Endothelial cell (in vitro differentiated cells): ENCODE measurements at places on chromosomes 5 and 9. TPM values are rescaled to one million over a fixed set of nuclear protein-coding genes. Genes with fewer than 3 reads are reported as not detected.
A peak's percentile ranks its signal among the peaks of the same experiment; 100 is the strongest.

The PCDH1 gene
- total RNA-seq, result 140 TPM

The CENPH gene
- 13.1 TPM for total RNA-seq

The PDE6A gene
- not detected for total RNA-seq

DNA sequence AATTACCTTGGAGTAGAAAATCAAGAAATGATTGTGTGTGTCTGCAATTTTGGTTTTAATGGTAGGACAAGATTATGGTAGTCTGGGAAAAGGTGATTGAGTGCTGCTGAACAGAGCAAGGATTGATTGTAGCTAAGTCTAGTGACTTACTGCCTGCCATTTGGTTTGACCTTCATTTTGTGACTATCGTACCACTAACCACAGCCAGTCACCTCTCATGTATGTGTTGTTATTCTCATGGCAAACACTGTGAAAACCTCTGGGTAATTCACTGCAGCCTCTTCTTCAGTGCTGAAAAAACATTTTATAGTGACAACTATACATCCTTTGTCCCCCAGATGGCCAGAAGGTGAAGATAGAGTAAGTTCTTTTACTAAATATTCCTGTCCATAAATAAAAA is 37.5 kb downstream of the CTNNA1 start:
- H3K4me1 ChIP-seq, result peaks cover 27% of the 10 kb centered on the region
- peaks cover 2% of the 10 kb centered on the region for H3K27me3 ChIP-seq
- H3K36me3 ChIP-seq, result peaks cover 7% of the 10 kb centered on the region
- no peak for DNase-seq

The IFNA21 gene
- not detected for total RNA-seq

DNA sequence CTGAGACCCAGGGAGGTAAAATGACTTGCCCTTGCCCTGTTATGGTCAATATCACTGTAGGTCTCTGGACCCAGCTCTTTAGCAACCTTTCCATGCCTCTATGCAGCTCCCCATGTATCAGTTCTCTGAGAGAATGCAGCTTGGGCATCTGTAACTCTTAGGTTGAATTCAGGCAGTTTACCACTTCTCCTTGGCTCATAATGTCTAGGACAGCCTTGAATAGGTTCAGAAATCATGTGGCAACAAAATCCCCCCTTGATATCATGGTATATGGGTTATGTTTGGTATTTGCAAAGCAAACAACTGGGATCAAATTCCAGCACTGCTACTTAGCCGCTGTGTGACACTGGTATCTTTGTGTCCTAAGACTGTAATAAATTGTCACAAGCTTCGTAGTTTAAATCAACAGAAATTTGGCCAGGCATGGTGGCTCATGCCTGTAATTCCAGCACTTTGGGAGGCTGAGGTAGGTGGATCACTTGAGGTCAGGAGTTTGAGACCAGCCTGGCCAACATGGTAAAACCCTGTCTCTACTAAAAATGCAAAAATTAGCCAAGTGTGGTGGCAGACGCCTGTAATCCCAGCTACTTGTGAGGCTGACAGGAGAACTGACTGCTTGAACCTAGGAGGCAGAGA is 10.7 kb upstream of the SUB1 start:
- no peaks in the 10 kb centered on the region for H3K36me3 ChIP-seq
- no peaks in the 10 kb centered on the region for H3K4me1 ChIP-seq
- H3K27me3 ChIP-seq, result no peaks in the 10 kb centered on the region
- no peak for DNase-seq

DNA sequence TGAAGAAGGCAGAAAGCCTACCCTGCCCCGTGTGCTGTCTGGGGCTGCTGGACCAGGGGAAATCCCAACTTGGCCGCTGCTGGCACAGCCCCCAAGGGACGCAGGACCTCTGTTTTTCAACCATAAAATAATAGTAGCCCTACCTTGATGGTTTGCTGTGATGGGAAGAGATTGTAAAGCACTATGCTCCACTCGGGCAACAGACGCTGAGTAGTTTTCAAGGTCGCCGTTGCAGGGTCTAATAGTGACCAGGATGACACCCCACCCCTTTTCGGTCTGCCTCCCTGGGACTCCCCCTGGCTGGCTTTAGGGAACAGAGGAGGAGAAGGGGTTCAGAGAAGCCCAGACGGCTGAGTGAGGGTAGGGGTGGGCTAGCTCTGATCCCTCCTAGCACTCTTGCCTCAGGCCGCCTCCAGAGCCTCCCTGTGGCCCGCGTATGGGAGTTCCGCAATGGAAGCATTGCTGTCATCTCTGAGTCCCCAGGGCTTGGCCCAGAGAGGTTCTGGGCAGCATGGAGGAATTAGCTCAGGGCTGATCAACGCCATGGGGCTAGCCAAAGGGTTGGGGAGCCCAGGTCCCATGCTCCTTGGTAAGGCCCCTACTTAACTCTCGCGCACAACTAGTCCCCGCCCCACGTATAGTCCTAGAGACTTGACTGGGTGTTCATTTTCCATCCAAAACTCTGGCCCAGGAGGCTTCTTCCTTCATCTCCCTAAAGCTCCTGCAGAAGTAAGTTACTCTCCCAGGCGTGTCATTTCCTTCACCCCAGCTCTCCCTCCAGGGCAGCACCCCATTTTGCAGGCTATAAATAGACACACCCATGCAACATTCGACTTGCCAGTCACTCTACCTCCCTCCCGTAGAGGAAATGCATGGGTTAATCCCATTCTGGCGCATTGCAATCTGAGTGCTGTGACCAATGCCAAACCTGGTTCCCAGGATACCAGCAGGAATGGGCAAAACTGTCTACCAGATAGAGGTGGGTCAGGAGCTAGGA is 1.1 kb upstream of the IRF1 start:
- H3K36me3 ChIP-seq, result peaks cover 2% of the 10 kb centered on the region
- peak overlapping the region; percentile 87 for H3K4me3 ChIP-seq
- H3K27me3 ChIP-seq, result peaks cover 2% of the 10 kb centered on the region
- H3K4me1 ChIP-seq, result peaks cover 4% of the 10 kb centered on the region

The SPATA31E1 gene
- 0.05 TPM for total RNA-seq

DNA sequence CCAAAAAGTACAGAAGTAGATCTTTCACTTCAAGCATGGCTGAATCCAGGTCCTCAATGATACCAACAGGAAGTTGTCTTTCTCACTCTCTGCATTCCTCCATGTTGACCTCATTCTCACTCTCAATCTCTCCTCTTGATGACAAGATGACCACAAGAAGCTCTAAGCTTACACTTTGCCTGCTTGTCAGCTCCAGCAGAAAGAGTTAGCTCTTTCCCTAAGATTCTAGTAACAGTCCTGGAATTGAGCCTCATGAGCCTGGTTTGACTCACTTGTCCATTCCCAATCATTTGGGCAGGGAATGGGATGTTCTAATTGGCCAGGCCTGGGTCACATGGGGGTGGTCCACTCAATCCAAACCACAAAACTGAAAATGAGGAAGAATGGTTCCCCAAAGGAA is 3.3 kb upstream of the CLTA start:
- H3K36me3 ChIP-seq, result no peaks in the 10 kb centered on the region
- no peak for DNase-seq
- no peak overlapping the region for H3K4me3 ChIP-seq
- peaks cover 21% of the 10 kb centered on the region for H3K27me3 ChIP-seq

GRCh38 chr5:91670563-91670962 is 287.4 kb upstream of the ARRDC3 start:
- H3K36me3 ChIP-seq, result no peaks in the 10 kb centered on the region
- H3K27ac ChIP-seq, result no peak overlapping the region
- peaks cover 2% of the 10 kb centered on the region for H3K4me1 ChIP-seq

The PCDHGA7 gene
- total RNA-seq, result 6.3 TPM

The SH3RF2 gene
- 0.23 TPM for total RNA-seq

DNA sequence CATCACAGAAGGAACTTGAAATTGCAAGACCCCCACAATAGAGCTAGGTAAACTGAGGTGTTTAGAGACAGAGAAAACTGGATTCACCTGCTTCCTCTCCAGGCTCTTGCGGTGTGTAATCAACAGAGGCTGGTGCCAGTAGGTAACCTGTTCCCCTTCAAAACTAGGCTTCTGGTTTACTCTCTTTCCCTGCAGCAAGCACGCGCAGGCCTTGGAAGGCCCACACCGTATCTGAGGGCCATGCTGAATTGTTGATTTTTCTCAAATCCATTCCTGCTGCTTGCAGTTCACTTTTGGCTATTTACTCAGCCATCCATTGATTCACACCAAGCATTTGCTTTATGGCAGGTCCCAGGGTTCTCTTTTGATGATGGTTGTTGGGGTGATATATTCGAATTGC is 667 bp upstream of the FRRS1L start:
- DNase-seq, result no peak
- H3K4me3 ChIP-seq, result peak overlapping the region; percentile 83

The NEK6 gene
- total RNA-seq, result 43.9 TPM

The DBH gene
- 0.08 TPM for total RNA-seq

The LRRC70 gene
- total RNA-seq, result 35.0 TPM

The EPB41L4B gene
- 0.41 TPM for total RNA-seq

DNA sequence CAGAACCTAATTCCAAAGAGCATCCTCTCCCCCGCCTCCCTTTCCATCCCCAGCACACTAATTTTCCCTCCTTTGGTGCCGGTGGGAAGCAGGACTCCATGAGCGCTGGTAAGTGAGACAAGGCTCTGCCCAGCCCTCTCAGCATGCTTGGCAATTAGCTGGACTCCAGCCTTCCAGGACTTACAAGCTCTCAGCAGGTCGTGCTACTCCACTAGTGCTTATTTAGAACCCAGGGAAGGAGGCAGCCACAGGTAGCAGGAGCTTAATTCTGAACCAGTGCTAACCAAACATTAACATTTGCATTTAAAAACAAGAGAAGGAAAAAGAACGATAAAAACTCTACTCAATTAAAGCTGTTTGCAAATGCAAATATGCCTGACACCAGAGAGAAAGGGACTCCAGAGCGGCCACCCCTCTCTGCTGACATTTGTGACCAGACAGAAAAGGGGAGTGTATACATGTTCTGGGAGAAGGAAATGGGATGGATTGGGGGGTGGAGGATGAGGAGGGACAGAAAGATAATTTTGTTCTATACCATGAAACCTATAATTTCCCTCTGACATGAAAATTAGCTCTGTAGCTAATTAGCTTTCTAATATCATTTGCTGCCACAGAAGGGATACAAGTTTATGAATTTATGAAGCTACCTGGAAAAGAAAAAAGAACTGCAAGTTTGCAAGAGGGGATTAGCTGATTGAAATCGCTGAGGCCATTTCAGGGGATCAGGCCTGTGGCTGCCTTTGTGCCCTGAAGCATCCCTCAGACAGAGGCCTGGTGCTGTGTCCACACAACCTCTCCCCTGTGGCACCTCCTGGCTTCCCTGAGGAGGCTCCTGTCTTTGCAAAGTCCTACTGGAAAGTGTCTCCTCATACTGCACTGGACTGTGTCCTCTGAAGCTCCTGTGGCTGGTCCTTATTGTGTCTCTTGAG is 266.3 kb downstream of the SEC61B start:
- H3K4me1 ChIP-seq, result no peaks in the 10 kb centered on the region
- no peak overlapping the region for H3K4me3 ChIP-seq
- DNase-seq, result no peak
- no peak overlapping the region for H3K27ac ChIP-seq

GRCh38 chr5:27325513-27325912 is 287.1 kb upstream of the CDH9 start:
- no peak overlapping the region for H3K27ac ChIP-seq
- no peak for DNase-seq
- no peak overlapping the region for H3K4me3 ChIP-seq

- no peak for DNase-seq
- H3K27ac ChIP-seq, result no peak overlapping the region
- no peaks in the 10 kb centered on the region for H3K27me3 ChIP-seq
- no peaks in the 10 kb centered on the region for H3K4me1 ChIP-seq
These were observed 19.9 kb upstream of the GLIPR2 start for GRCh38 chr9:36116593-36116992.

The CNTLN gene
- total RNA-seq, result 7.4 TPM

GRCh38 chr5:8839361-8840055 is 706.4 kb downstream of the SEMA5A start:
- no peaks in the 10 kb centered on the region for H3K4me1 ChIP-seq
- peaks cover 2% of the 10 kb centered on the region for H3K27me3 ChIP-seq
- no peak overlapping the region for H3K27ac ChIP-seq
- DNase-seq, result no peak
- H3K4me3 ChIP-seq, result no peak overlapping the region

The RASGEF1C gene
- 0.64 TPM for total RNA-seq

The ANKRD34B gene
- 0.62 TPM for total RNA-seq

DNA sequence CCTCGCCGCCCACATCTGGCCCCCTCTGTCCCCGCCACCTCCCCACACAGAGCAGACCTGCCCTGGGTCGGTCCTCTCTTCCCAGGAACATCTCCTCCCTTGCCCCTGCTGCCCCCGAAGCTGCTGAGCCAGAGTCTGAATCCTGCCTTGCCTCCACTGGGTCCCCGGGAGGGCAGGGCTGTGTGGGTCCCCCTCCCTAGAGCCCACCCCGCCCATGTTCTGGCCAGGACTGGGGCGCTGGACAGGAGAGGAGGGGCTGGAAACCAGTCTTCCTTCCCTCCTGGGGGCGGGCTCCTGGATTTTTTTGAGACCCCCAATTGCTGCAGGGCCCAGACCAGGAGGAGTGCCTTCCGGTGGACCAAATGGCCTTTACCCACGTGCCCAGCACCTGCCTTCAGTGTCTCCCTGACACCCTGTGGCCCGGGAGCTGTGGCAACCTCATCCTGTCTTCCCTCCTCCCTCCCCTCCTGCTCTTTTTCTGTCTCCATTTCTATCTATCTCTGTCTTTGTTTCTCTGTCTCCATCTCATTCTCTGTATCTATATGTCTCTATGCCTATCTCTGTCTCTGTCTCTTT is 12.1 kb downstream of the MRPL36 start:
- no peaks in the 10 kb centered on the region for H3K36me3 ChIP-seq
- H3K27me3 ChIP-seq, result no peaks in the 10 kb centered on the region
- H3K4me3 ChIP-seq, result no peak overlapping the region
- H3K4me1 ChIP-seq, result peaks cover 14% of the 10 kb centered on the region

DNA sequence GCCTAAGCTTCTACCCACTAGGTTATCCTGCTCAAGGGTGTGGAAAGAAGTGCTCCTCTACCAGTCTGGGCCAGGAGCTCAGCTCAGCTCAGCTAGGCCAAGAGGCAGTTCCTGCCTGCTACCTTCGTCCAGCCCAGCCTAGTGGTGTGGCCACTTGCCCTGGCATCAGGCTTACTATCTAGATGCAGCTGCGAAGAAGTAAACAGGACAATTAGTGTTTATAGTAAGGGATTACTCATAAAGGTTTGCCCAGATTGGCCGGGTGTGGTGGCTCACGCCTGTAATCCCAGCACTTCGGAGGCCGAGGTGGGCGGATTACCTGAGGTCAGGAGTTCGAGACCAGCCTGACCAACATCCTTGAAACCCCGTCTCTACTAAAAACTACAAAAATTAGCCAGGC is 12.8 kb upstream of the SPATA24 start:
- no peaks in the 10 kb centered on the region for H3K27me3 ChIP-seq
- H3K4me3 ChIP-seq, result no peak overlapping the region
- H3K36me3 ChIP-seq, result peaks cover 48% of the 10 kb centered on the region
- no peak overlapping the region for H3K27ac ChIP-seq
- peaks cover 19% of the 10 kb centered on the region for H3K4me1 ChIP-seq
- DNase-seq, result no peak
